ENCODE measurements at places on chromosomes 7 and 10.

- no peak for DNase-seq
Measured at GRCh38 chr7:106666353-106666752, 5.4 kb upstream of the CCDC71L start.

- no peak for DNase-seq
Measured at GRCh38 chr7:7385421-7385820, 150.3 kb downstream of the COL28A1 start.

GRCh38 chr10:98444314-98445006 is 2.3 kb downstream of the HPS1 start:
- no peak for DNase-seq

DNA sequence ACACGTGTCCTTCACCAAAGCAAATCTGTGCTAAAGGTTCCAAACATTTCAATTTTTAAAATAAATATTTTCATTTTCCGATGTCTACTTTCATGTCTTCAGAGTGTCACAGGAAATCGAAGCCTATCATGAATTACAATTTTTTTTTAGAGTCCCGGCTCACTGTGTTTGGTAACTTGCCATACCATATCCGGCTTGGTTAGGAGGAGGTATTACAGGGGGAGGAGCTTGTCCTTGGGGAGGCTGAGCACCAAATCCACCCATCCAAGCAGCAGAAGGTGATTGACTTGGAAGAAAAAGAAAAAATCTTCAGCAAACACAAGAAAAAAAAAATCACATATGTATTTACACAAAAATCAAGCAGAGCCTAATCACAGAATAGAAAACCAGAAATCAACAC is 21.3 kb downstream of the TIAL1 start:
- DNase-seq, result peak; percentile 61

- no peak for DNase-seq
Measured at GRCh38 chr10:14235566-14236195, 95.0 kb downstream of the FRMD4A start.

- DNase-seq, result no peak
Measured at GRCh38 chr10:51251110-51251509, 176.8 kb downstream of the PRKG1 start.

GRCh38 chr7:139854124-139854511 is 25.1 kb downstream of the TBXAS1 start:
- DNase-seq, result no peak

GRCh38 chr7:36506820-36507219 is 117.2 kb downstream of the ANLN start:
- no peak for DNase-seq

DNA sequence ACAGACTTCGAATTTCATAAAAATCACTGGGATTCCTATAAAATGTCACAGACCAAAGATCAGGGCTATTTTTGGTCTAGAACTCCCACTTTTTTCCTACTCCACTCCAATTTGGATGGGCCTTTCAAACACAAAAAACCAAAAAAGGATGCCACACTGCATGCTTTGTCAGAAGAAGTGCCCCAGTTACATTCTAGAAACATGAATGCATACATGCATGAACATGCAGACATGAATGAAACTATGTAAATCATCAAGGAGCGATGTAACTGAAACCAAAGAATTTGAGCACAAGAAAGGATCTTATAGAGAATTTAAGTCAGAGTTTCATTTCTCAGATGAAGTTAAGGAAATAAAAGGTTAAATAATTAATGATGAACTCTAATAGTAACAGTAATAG is 31.8 kb upstream of the FAM133B start:
- DNase-seq, result no peak

DNA sequence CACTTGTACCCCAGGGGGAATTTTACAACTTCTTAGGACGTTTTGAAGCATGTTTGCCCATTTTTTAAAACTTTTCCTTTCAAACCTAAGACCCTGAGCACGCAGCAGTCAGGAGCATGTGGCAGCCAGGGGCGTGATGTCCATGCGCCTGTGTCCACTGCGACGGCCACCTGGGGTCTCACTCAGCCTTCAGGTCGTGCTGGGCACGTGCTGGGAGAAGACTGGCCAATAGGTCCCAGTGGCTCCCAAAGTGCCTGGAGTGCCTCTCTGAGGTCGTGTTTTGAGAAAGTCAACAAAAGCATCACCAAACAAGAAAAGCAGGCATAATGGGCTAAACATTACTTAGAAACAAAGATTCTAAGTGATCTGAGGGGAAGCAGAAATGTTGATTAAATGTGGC is 14.8 kb downstream of the LRRC27 start:
- no peak for DNase-seq

GRCh38 chr10:132511121-132512051 is 26.2 kb upstream of the INPP5A start:
- no peak for DNase-seq

- DNase-seq, result no peak
Measured at GRCh38 chr7:128217030-128217805, 23.9 kb upstream of the LEP start.

- no peak for DNase-seq
Measured at GRCh38 chr7:45216622-45217165, 59.1 kb downstream of the RAMP3 start.

- DNase-seq, result no peak
Measured at GRCh38 chr7:158811894-158812293, 17.4 kb downstream of the ESYT2 start.

- DNase-seq, result no peak
Measured at GRCh38 chr7:157446322-157446721, 109.5 kb downstream of the DNAJB6 start.

- DNase-seq, result no peak
Measured at GRCh38 chr10:69069090-69070042, 18.5 kb upstream of the SRGN start.

DNA sequence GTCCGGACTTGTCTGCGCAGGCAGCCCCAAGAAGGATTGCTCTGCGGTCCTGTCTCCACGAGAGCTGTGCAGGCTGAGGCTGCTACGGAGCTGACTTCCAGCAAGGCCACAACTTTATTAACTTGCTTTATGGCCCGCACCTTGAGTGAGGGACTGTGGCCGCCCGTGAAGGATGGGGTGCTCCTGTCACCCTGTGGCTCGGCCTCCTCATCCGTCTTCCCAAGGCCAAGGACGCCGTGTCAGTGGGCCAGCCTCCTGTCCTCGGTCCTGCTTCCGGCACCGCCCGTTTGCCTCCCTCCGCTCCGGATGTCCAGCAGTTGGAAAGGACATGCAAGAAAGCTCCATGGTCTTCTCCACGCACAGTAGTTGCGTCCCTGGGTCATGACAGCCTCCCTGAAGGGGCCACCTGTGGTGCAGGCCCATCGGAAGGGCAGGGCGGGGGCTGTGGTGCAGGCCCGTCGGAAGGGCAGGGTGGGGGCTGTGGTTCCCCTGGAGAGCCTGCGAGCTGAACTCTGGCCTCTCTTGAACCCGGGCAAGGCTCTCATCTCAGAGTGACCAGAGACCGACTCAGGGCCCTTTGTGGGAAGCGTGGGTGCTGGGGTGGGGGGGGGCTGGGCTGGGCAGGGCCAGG is 87.1 kb downstream of the NKX6-2 start:
- no peak for DNase-seq

GRCh38 chr10:80146918-80147317 is 14.4 kb downstream of the PLAC9 start:
- DNase-seq, result no peak

DNA sequence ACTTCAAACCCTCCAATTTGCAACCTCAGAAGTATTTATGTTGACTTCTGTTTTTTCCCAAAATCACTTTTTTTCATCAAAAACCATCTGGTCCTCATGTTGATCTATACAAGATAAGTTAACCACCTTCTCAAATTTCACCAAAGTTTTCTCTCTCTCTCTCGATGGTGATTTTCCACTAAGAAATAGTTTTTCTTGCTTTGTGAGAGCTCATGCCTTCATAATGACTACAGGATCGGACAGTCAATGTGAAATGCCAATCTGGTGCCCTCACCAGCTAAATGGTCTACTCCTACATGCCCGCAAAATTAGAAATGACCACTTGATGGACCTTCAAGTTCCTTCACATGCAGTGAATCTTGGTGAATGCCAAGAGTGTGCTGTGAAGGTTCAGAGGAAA is 40.4 kb downstream of the CNNM1 start:
- DNase-seq, result no peak

- no peak for DNase-seq
Measured at GRCh38 chr10:95655571-95656290, 780 bp downstream of the ALDH18A1 start.

- DNase-seq, result no peak
Measured at GRCh38 chr7:152189061-152189460, 163.6 kb downstream of the GALNT11 start.

GRCh38 chr10:77782328-77783061 is 144.1 kb downstream of the DLG5 start:
- no peak for DNase-seq

DNA sequence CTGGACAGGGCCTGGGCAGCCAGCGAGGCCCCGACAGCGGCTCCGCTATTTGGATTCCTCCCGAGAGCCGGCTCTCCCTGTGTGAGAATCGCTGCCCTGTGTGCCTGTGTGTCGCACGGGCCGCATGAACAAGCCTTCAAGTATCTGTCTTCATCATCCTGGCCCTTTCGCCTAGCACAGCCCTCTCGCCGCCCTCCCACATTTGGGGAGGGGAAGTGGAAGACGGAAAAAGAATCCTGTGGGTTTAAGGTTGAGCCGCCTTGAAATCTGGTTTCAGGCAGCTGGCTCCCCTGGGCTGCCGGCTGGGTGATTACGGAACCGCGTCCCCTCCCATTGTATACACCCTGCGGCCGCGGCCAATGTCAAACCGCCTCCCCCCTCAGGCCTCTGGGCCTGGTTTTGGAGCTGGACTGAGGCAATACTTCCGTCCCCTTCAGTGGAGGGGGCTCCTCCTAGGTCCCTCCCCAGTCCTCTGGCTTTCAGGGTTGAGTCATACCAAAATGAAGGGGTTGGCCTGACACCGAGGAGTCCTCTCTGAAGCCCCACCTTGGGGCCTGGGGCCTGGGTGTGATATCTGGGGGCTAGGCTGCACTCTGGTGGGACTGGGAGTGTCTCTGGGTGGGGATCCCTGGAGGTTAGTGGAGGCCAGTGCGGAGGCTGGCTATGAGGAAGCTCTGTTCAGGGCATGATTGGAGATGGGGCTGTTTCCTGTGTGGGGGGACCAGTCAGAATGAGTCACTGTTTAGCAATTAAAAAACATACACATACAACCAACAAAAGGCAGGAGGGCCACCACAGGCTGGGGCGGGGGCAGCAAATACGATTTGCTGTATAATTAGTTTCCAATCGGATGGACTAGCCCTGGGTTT is 1.7 kb downstream of the TRIM8 start:
- peak; percentile 92 for DNase-seq

DNA sequence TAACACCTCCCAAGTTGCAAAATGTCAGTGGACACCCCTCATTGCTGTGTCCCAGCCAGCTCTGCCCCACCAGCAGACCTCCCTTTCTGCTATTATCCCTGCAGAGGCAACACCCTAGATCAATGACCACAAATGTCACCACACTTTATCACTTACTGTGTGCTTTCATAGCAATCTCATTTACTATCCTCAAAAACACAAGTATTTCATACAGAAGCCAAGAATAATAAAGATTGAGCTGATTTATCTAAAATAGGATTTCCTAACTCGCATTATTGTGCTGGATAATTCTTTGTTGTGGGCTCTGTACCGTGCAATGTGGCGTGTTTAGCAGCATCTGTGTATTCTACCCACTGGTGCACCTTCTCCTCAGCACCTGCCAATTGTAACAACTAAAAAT is 13.2 kb upstream of the ABCB5 start:
- no peak for DNase-seq

GRCh38 chr7:77752016-77752415 is 46.2 kb downstream of the TMEM60 start:
- DNase-seq, result no peak

GRCh38 chr10:50909334-50910014 is 24.0 kb upstream of the A1CF start:
- no peak for DNase-seq

- DNase-seq, result no peak
Measured at GRCh38 chr10:129021594-129022304, 445.3 kb upstream of the MGMT start.

DNA sequence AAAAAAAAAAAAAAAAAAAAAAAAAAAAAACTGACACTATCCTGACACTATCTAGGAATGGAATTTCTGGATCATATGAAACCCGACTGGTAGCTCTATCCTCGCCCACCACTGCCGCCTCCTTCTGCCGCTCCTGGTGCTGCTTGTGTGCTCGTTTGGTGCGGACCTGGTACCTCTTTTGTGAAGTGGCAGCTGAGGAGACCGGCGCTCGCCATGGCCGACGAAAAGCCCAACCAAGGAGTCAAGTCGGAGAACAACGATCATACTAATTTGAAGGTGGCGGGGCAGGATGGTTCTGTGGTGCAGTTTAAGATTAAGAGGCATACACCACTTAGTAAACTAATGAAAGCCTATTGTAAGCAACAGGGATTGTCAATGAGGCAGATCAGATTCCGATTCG is 130.6 kb downstream of the SEPTIN14 start:
- DNase-seq, result no peak

DNA sequence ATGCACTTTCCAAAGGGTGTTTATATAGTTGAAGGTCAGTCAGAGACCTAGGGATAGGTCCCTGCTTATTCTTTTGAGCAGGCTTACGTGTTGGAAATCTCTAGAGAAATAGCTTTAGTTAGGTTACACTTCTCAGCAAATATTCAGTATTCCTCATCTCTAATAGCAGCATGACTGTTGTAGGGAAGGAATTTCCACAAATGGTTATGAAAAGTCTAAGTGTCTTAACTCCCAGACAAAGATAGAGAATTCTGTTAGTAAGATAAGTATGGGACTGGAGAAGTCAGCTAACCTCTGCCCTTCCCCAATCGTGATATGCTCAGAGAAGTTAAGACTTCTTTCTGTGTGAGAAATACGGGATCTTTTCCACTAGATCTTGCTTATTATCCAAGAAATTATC is 16.5 kb downstream of the SGPL1 start:
- DNase-seq, result no peak

- DNase-seq, result peak; percentile 40
Measured at GRCh38 chr10:97648562-97649404, 8.3 kb downstream of the PI4K2A start.

DNA sequence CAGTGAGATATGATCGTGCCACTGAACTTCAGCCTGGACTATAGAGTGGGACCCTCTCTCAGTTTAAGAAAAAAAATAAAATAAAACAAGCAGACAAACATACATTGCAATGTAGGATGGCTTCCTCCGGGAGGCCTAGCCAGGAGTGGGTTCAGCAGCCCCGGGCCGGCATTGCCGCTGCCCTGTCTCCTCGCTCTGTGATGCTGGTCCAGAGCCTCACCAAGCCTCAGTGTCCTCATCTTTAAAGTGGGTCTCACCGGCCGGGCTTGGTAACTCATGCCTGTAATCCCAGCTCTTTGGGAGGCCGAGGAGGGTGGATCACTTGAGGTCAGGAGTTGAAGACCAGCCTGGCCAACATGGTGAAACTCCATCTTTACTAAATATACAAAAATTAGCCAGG is 71.6 kb downstream of the PTPRE start:
- DNase-seq, result no peak

GRCh38 chr7:30091491-30091912 is 43.3 kb upstream of the MTURN start:
- no peak for DNase-seq

Data from CD4-positive, alpha-beta memory T cell (primary cell).